Fibroblast of skin of left quadriceps (primary cell): ENCODE measurements at places on chromosomes 3 and 15.

- peak; percentile 48 for DNase-seq
Measured at GRCh38 chr15:44066211-44066827, 128.8 kb downstream of the FRMD5 start.

DNA sequence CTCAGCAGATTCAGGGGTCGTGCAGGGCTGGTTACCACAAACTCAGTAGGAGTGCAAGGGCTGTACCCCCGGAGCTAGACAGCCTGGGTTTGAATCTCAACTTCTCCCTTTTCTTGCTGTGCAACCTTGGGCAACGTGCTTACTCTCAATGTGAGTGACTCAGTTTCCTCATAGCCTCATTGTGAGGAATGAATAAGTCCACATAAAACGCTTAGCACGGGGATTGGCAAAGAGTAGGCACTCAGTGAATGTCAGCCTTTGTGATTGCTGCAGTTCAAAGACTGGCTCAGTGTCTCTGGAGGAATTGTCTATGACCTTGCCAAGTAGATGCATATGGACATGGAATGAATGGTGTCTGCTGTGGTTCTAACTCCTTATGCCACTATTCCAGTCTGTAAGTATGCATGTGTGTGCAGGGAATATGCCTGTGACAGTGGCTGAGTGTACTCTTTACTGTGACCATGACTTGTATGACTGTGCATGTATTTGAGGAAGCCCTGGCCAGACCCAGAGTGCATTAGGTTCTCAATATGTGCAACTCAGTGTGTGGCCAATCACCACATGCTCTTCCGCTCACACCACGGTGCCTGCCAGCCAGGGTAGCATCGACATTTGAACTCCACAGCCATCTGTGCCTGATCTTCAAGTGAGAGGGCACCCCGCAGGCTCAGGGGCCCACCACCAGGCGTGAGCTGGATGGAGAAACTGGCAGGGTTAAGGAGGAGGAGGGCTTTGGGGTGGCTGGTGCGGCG is 900 bp upstream of the HYAL3 start:
- DNase-seq = peak; percentile 6

DNA sequence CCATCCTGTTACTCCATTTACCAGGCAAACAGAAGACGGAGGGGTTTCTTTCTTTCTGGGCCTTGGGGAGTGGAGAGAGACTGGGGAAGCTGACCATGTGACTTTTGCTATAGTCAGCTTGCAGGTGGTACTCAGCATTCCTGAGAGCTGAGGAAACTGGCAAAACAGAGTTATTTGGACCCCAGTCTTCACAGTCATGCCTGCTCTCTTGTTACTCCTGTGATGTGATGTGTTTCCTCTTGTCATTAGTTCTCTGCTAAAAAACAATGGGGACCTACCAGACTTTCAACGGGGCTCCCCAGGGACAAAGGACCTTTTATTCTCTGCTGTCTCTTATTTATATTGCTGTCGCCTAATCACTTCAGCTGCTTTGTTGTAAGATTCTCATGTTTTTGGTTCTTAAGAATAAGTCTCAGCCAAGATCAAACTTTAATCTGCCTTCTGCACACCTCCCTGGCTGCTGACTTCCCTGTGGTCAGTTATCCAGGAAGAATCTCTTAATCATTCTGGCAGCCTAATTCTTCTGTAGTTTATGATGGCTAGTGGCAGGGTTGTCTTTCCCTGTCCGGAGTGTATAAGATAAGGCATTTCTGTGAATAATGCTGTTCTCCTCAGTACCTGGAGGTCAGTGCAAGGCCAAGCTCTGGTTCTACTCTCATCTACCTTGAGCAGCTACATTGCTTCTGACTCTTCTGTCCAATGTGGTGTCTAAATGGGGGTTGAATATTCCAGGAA is 8.8 kb downstream of the STARD9 start:
- no peak for DNase-seq

DNA sequence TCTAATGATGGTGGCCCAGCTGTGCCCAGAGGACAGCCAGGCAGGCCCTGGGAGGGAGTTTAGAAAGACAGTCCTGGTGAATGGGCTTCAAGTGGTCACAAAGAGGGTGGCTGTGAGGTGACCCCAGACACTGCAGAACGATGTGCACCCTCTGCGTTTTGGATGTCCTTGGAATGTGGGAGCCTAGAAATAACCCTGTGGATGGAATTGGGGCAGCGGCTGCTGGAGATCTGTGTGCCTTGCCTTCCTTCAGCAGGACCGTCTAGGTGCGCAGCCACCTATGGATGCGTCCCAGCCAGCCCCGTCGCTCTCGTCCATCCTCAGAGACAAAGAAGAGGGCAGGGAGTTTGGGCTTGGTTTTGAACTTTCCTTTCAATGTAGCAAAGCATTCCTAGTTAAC is 46.5 kb downstream of the KLHL25 start:
- DNase-seq = no peak

- no peak for DNase-seq
Measured at GRCh38 chr3:128845119-128845777, 34.2 kb upstream of the ACAD9 start.

DNA sequence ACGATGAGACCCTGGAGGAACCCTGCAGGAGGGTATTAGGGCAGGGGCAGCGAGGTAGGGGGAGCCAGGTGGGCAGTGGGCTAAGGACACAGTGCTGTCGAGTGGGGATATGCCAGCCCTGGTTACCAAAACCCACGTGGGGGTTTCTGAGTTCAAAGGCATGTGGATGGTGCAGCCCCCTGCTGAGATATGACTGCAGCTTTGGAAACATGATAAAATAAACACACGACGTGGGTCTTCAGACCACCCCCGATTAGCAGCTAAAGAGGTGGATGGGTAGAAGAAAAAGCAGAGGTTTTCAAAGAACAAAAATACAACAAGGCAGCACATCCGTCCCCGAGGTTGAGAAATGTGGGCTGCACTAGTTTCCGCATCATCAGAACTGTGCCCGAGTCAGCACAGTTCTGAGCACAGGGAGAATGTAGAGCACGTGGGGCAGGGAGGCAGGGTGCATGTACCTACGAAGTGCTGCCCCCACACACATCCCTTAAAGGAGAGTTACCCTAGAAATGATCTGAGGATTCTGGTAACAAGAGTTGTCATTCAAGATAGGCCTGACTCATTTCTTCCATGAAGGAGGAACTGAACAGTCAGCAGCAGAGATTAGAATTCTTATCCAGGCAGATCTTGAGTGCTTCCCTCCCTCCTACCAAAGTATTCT is 121.3 kb downstream of the RPLP1 start:
- DNase-seq = no peak

DNA sequence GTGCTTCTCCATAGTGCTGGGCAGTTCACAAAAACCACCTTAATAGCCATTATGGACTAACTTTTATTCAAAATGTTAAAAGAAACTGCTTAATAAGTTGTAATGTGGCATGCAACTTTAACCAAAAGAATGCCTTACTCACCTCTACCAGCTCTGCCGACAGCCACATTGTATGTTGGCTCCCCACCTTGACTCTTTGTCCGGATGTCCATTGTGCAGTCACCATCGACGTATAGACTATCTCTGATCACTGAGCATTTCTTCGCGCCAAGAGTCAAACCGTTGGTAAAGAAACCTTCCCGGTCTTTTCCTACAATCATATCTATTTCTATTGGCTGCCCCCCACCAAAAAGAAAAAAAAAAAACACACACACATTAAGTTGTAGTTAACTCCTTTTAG is 2.5 kb downstream of the PFN2 start:
- no peak for DNase-seq
